Activated CD8-positive, alpha-beta memory T cell treated with anti-CD3 and anti-CD28 coated beads for 48 hours (primary cell): ENCODE measurements at places on chromosomes 7 and 10.

DNA sequence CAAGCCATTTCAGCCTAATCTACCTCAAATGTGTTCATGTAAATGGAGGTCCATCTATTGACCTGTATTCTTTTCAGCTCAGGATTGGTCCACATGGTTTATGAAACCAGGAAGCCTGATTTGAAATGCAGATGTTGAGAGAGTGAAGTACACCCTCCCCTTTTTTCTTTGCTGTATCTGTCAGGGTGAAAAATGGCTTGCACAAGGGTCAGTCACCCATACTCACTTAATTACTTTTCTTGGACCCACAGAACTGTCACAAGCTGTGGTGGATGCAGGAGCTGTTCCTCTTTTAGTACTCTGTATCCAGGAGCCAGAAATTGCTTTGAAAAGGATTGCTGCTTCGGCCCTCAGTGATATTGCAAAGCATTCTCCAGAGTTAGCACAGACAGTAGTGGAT, 41.2 kb downstream of the SPAG6 start:
- no peak for DNase-seq

DNA sequence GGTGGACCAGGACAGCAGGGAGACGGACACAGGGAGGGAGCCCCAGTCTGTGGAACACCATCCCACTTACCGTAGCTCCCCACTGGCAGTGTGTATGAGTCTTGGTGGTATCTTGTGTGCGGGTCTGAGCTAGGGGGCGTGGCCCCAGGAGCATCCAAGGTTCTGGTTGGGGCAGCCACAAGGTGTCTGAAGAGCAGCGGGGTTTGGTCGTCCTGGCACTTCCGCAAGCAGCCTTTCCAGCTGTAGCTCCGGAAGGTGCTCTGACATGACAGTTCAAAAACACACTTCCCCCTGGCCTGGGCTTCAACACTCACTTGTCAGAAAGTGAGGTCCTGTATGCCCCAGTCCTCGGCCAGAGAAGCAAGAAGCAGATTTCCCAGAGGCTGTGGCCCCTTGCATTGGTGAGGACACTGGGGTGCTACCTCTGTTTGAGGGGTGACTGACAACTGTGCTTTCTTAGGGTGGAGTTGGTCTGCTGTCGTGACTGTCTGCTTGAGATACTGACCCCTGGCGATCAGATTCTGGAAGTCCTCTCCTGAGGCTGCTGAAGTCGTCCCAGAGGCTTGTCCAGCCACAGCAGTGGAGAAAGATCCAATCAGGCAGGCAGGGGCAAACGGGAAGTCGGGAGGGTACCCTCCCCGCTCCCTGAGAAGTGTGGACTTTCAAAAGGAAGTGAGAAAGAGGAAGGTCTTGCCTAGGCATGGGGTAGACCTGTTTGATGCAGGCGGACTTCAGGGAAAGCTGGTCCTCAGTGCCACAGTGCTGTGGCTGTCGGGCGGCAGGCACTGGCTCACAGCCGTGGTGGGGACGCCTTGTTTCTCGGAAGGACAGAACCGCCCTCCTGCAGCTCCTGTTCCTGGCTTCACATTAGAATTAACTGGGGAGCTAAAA, 51.4 kb upstream of the PFKFB3 start:
- DNase-seq: no peak

DNA sequence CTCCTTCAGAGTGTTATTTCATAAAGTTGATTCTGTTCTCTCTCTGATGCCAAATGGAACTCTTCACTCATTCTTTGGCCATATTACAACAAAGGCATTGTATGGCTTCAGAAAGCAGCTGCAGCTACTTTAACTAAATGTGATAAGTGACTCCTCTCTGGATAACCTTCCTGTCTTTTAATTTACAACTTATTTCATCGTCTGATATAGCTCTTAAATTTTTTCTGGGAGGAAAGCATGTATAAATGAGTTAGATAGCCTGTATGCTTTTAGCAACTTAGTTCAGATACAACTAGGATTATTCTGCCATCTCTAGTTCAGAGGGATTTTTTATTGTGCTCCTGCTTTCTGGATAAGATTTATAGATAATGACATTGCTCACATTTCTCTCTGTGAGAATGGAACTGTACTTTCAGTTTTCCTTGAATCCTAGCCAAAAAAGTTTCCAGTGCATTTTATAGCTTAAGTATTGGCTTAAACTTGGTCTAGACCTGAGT, 57.5 kb downstream of the KLHDC10 start:
- no peak for DNase-seq

DNA sequence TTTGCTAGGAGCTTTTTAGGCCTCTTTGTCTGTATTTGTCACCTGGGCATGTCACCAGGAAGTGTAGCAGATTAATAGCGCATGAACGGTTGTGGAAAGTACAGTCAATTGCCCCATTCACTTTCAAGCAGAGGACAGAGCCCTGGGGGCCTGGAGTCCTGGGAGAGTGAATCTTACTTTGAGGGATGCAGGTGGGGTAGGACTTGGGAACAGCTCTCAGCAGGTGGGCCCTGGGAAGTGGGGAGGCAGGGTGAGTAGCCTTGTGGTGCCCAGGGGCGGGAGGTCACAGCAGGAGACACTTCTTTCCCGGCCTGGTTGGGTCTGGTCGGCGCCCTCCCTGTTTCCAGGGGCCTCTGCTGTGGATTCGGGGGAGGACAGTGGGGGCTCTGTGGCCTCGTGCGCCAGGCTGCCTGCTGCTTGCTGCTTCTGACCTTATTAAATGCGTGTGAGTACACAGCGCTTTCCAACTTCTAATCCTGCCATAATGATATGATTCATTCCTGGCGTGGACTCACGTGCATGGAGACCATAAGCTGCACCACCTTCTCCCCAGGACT, 51.6 kb upstream of the AQP1 start:
- DNase-seq: no peak

- DNase-seq: no peak
These were observed 6.0 kb downstream of the MRPL43 start for GRCh38 chr10:100981178-100981772.

- no peak for DNase-seq
These were observed 36.1 kb upstream of the BET1 start for GRCh38 chr7:94040254-94040653.

GRCh38 chr7:27462575-27463270, 200.0 kb downstream of the HIBADH start:
- no peak for DNase-seq

GRCh38 chr7:107551936-107552335, 11.8 kb downstream of the COG5 start:
- DNase-seq: no peak

DNA sequence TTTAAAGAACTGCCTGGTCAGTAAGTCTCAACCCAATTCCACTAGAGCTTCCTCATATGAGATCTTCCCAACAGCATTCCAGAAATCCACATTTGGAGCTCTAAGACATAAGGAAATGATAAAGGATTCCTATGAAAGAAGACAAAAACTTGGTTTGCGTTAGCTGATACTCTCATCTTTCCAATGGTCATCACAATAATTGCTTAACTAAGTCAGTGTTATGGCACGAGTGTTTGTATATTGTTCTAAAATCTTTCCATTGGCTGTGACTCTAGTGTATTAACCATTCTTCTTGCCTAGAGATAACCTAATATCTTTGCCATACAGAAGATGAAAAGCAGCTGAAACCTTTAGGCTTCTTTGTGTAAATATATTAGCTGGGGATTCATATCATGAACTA, 289.0 kb downstream of the SNX13 start:
- DNase-seq: no peak

GRCh38 chr7:47149208-47149839, 432.6 kb downstream of the TNS3 start:
- no peak for DNase-seq

GRCh38 chr7:114910787-114911186, 11.1 kb upstream of the MDFIC start:
- no peak for DNase-seq

DNA sequence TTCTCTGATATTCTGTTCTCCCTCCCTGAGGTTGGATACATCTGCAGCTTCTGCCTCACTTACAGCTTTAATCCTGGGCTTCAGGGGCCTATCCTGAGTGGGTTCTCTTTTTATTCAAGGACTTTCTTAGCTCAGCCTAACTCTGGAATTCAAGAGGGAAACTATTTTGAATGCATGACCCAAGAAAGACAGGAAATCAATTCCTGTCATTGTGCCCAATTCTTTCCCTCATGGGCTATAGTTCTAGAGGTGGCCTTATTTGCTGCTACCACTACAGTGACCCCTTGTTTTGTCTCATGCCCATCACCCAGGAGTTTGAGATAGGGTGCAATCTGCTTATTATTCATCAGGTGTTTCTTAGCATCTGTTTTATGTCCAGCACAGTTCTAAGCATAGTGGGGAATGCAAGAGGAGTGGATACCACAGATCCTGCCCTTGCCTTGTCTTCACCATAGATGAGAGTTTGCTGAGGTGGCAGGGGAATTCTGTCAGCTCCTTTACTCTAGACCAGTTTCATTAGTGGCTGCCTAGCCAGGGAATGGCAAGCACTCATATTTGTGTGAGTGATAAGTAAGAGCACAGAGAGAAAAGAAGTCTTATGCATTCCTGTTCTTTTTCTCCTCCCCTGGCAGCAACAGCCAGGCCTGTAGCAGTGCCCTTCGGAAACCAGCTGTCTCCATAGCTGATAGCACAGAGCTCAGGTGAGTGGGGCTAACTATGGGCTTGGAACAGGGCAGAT, 19.4 kb downstream of the STRIP2 start:
- DNase-seq: no peak

DNA sequence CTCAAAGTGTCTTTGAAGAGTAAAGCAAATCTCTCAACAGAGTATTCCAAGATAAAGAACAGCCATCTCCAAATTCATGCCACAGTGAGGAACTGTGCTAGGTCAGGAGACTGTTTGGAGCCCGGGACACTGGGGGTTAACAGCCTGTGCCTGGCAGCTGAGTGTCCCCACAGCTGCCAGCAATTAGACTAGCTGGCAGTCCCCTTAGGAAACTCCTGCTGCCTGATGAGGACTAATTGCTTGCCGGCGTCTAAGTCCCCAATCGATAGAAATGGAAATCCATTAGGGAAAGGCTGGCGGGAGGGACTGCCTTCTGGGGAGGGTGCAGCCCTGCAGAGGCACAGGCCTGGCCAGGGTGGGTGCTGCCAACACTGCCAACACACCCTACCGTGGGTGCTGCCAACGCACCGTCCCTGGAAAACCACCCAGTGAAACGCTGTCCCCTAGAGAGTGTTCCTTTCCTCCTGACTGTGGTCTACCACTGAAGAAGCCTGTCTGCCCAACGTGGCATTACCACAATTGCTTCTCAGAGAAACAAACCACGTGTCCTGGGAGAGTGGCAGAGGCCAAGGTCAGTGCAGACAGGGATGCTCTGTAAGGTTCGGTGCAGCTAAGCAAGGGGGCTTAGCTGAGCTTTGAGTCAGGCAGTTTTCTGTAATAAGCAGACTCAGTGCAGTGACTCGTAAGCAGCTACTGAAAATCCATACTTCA, 60.8 kb downstream of the XRCC2 start:
- DNase-seq: no peak

DNA sequence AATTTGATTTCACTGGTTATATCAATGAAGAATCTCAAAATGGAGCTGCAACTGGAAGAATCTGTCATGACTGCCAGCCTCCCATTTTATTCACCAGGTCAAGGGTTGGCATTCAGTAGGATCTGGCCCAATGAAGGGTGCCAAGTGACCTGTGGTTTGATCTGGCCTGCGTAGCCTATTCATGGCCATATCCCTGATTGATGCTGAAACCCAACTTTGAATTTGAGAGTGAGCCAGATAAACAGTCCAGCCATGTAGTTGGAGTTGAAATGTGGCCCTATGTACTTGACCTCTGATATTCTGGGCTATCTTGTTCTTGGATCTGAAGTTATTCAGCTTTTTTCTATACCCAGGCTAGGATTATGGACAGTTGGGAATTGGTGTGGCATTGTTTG, 1.5 kb downstream of the MKLN1 start:
- DNase-seq: no peak

- DNase-seq: no peak
These were observed 136.2 kb upstream of the RET start for GRCh38 chr10:42940487-42941294.
